SHP77 (cell line): ENCODE measurements at places on chromosomes 16 and 17.
A peak's percentile ranks its signal among the peaks of the same experiment; 100 is the strongest.

DNA sequence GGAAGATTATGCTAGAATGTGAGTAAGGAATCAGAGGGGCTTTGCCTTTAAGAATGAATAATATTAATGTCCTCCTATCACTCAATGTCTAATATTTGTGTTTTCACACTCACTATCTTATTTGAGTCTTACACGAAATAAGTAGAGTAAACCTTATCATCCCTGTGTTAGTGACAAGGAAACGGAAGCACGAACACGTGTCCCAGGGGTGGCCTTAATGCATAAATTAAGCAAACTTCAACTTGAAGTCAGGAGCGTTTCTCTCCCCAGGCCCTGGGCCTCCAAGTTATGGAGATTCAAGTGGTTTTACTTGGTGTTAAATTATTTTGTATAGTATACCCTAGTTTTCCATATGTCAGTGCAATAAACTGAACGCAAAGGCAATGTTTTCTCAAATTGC is 96.0 kb downstream of the WDR59 start:
- DNase-seq: no peak

DNA sequence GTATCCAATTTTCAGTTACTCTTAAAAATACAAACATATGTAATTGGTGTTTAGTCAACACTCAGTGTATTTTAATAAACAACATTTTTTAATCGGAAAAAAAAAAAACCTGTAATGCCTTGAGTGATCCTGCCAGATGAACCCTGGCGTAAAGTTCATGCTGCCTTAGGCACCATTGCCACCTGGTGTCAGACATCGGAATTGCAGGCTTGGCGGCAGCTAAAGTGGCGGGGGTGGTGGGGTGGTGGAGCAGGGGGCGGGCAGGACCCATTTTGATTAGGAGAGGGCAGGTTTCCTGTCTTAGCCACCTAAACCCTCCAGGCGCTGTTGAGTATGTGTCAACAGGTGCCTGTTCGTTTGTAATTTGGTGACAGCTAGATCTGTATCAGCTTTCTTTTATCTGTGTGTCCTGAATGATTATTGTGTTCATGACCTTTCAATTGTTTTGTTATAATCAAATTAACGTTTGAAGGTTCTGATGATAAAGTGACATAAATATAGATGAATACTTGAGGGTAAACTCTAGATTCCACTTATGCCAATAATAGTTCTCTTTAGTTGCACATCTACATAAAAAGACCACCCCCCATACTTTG is 588.7 kb downstream of the CDH13 start:
- no peak for DNase-seq

- no peak for DNase-seq
Measured at GRCh38 chr17:36880268-36880905, 56.9 kb upstream of the LHX1 start.

DNA sequence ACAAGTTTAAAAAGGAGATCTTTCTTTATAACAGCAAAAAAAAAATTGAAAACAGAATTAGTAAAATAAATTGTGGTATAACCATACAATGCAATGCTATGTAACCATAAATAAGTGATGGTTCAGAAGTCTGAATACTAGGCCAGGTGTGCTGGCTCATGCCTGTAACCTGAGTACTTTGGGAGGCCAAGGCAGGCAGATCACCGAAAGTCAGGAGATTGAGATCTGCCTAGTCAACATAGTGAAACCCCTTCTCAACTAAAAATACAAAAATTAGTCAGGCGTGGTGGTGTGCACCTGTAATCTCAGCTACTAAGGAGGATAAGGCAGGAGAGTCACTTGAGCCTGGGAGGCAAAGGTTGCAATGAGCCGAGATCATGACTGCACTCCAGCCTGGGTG is 34.6 kb downstream of the CCT6B start:
- DNase-seq: no peak

GRCh38 chr16:85936816-85937215 is 37.9 kb downstream of the IRF8 start:
- no peak for DNase-seq

DNA sequence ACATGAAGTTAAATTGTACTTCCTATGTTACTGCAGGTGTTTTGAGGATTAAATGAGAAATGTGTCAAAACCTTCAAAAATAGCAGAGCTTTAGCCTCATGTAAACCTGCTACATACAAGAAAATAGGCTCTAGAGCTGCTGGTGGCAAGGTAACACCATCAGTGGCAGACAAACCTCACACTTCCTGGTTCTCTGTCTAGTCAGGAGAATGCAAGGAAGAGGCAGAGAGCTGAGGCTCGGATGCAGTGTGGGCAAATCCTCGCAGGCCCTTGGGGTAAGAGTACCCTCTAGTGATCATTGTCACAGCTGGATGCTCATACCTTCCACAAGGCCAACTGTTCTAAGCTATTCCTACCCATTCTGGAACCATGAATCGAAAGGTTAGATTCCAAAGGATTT is 14.2 kb downstream of the CIAPIN1 start:
- no peak for DNase-seq

GRCh38 chr17:77859035-77859810 is 99.3 kb upstream of the TNRC6C start:
- no peak for DNase-seq

DNA sequence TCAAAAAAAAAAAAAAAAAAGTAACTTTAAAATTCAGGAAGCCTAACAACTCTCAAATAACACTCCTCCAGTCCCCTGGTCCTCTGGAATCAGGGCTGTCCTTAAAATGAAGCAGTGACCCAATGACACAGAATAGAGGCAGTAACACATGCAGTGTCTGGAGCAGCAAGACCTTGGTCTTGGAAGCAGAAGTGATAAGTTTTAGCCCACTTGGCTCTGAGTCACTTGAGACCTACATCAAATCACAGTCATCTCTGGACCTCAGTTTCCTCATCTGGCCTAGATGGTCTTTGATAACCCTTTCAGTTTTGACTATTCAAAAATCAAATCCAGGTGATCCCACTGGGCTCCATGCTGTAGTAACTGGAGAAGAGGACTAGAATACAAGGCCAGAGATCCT is 39.0 kb downstream of the LYRM1 start:
- DNase-seq: no peak

GRCh38 chr16:25747160-25747758 is 55.5 kb downstream of the HS3ST4 start:
- no peak for DNase-seq

DNA sequence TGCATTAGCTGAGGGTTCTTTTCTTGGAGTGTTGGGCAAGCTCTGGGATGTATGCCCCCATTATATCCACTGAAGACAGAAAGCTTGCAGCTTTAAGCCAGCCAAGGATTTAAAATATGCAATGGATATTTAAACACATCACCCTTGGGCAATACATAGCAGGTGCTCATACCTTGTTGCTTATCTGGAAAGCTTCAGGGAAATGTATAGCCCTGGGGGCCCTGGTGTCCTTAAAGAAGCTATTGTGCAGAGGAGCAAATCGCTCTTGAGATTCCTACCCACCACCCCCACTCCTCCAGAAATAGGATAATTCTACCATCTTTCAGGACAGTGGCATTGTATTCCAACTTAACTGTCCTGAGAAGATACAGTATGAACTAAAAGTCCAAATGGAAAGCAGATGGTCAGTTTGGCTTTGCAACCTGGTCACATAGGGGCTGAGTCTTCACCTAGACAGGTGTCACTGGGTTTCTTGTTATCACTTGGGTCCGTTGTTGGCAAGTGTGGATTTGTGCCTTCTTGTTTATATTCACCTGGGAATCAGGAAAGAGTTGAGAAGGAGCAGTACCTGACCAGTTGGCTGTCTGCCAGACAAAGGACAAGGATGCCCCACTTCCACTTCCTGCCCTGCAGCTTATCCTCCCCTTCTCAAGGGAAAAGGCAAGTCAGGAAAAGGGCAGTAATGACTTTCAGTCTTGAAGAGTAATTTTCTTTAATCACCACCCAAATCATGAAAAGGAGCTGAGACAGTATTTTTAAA is 3.4 kb downstream of the ANKRD40CL start:
- DNase-seq: peak; percentile 19

DNA sequence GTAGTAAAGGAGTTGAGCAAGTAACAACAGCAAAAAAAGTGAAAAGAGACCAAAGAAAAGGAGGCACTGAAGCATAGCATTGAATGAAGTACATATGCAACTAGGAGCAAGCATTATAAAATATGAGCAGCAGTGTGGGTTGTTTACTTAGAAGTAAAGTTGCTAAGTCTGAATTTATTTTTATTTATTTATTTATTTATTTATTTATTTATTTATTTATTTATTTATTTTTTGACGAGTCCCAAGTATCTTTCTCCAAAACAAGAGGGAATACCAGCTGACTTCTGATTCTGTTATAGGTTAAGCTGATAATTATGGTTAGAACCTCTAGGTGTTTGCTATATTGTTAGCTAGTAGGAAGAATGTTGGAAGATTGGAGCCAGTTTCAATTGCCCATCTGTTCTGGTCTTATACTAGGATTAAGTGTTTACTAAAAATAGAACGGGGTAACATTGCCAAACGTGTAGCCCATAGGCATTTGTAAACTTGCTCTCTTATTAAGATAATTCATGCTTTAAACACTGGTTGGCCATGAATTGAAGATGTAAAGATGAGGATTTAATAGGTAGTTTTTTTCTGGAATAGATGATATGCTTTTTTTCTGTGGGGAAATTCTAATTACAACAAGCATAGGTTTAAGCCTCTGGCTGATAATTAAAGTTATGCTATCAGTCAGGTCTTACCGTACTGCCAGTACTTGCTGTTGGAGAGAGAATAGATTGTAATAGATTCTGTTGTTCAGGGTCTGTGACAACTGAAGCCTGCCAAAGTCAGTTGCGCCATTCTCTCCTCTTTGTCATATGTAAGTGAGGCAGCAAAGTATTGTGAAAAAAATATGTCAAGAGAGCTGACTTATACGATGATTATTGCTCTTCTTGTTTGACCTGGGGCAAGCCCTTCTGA is 66.7 kb downstream of the PPM1E start:
- no peak for DNase-seq

DNA sequence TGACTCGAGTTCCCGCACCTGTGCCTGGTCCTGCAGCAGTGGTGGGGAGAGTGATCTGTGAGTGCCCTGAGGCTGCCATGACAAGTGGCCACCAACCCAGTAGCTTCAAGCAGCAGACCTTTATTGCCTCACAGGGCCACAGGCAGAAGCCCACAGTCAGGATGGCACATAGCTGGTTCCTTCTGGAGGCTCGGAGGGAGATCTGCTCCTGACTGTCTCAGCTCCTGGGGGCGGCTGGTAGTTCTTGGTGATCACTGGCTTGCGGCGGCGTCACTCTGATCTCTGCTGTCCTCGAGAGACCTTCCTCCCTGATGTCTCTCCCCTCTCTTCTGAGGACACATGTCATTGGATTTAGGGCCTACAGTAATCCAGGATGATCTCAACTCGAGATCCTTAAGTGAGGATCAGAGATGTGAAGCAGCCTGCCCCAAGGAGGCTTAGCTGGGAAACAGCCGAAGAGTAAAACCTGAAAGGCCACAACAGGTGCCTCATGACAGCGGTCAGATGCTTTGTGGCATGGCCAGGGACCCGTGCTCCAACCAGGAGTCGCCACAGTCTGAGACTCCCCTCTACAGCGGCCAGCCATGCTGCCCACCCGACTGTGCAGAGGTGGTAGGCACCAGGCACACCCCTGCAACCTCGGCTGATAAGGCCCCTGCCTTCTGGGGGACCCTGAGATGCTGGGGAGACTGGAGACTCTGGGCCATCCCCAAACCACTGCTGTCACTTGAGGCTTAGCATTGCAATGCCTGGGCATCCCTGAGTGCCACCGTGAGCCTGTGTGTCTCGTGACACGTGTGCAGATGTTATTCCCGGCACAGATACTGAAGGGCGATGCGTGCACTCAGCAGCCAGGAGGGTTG is 30.0 kb upstream of the SLC38A10 start:
- no peak for DNase-seq

DNA sequence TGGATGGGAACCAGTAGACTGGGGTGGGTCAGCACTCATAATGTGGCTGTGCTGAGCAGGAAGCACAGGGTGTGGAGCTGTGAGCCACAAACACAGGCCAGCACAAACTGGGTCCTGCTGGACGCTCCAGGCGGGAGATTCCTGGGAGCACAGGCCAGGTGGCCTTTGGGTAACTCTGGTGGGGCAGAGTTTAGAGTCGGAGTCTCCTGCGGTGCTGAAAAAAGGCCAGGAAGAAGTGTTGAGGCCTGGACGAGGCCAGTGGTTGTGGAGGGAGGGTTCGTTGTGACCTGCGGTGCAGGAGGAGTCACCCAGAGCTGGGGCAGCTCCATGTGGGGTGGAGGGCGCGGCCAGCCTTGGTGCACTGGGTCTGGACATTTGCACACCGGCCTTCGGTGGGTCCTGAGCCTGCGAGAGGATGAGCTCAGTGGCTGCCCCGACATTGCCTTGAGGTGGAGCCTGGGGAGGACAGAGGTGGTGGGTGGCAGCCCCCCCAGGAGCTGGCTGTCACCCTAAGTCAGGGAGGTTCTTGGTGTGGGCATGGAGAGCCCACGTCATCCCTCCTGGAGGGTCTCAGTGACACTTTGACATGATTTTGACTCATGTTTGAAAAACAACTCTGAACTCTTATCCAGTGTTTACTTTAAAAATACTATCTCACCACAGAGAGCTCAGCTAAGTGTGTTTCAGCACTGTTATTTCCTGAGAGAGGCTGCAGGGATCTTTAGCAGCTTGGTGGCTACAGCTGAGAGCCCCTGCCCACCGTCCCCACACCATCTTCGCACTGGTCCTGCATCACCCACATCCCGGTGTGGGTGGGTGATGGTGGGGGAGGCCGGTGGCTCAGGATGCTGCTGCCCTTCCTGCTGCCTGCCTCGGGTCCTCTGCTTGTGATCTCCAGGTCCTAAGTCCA is 98.7 kb downstream of the NPIPB11 start:
- DNase-seq: no peak

GRCh38 chr16:5383737-5384136 is 286.1 kb upstream of the EEF2KMT start:
- no peak for DNase-seq

GRCh38 chr16:7548796-7549318 is 216.2 kb downstream of the RBFOX1 start:
- no peak for DNase-seq

DNA sequence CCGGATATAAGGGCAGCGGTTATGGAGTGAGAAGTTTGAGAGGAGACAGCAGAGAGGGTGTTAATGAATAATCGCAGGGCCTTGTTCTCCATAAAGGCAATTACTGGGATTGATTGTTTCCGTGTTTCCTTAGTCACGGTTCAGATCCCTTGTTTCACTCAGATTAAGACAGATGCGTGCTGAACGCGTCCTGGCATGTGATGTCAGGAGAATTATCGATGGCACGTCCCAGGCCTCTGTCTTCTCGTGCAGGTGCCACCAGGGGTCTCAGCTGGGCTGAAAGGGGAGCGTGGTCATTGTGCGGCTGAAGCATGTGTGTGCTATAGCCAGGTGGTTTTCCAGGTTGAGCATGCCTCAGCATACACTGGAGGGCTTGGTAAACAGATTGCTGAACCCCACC is 142.4 kb upstream of the NOL11 start:
- DNase-seq: peak; percentile 84

- DNase-seq: no peak
Measured at GRCh38 chr16:67163999-67164558, 466 bp upstream of the HSF4 start.
